Naive thymus-derived CD8-positive, alpha-beta T cell (primary cell): ENCODE measurements at places on chromosomes 3 and 15. TPM values are rescaled to one million over a fixed set of nuclear protein-coding genes. Genes with fewer than 3 reads are reported as not detected.

- no peak for DNase-seq
Observed at GRCh38 chr15:68555679-68556037, 23.1 kb upstream of the CORO2B start.

- no peak for DNase-seq
Observed at GRCh38 chr3:72085036-72085435, 300.1 kb upstream of the PROK2 start.

GRCh38 chr3:50299929-50300680 is 900 bp upstream of the HYAL3 start:
- DNase-seq = no peak

DNA sequence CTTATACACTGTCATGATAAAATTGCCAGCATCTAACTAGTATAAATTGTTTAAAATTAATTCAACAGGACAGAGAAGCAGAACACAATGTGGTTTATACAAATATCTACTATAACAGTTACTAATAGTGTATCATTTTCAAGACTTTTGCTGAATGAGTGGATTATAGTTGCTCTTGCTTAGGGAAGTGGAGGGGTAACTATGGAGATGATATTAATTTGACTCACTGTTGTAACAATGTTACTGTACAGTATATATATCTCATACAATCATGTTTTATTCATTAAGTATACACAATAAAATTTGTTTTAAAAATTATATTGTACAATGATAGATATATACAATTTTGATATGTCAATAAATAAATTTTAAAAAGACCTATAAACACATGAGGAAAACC is 119.1 kb downstream of the ZPLD1 start:
- DNase-seq = no peak

DNA sequence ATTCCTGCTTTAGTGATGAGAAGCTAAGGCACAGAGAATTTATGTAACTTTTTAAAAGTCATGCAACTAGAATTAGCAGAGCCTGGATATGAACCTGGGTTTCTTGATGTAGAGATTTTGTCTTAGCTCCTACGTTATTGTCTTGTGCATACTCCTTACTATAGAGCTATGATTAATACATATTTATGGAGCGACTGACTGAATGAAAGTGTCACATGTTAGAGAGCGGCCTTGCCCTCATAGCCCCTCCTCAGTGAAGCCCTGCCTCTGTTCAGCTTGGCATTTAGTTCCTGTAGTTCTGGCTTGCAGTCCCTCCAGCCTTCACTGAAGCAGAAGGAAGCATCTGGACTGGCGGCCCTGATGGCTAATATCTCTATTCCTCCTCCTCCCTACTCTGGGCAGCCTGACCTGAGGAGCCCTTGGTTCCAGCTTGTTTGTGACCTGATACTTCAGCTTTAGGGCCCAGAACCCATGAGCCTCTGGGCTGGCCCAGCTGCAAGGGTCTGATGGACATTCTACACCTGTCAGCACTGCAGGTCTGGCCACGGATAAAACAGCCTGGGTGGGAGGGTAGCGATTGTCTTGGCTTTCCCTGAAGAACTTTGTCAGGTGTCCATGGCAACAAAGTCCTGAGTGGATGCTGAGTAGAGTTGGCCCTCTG is 13.4 kb upstream of the AGBL1 start:
- no peak for DNase-seq

- DNase-seq = no peak
Observed at GRCh38 chr3:172057059-172057458, 17.7 kb downstream of the FNDC3B start.

DNA sequence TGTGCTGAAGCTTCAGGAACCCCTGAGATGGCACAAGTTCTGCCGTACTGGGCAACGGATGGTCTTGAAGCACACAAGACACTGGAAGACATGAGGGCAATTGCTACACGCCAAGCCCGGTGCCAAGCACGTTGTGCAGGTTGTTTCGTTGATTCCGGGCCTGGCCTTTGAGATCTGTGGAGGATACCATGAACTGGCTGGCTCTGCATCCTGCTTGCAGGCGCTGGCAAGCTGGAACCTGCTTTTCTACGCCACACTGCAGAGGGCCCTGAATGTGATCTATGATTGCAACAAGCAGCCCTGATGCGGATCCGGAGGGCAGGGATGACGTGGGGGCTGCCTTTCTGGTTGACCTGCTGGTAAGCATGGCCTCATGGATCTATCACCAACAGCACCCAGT is 262.5 kb upstream of the ATP10A start:
- no peak for DNase-seq

HIGD2B gene
- 0.47 TPM for total RNA-seq
